ENCODE measurements at places on chromosomes 6 and 20.

DNA sequence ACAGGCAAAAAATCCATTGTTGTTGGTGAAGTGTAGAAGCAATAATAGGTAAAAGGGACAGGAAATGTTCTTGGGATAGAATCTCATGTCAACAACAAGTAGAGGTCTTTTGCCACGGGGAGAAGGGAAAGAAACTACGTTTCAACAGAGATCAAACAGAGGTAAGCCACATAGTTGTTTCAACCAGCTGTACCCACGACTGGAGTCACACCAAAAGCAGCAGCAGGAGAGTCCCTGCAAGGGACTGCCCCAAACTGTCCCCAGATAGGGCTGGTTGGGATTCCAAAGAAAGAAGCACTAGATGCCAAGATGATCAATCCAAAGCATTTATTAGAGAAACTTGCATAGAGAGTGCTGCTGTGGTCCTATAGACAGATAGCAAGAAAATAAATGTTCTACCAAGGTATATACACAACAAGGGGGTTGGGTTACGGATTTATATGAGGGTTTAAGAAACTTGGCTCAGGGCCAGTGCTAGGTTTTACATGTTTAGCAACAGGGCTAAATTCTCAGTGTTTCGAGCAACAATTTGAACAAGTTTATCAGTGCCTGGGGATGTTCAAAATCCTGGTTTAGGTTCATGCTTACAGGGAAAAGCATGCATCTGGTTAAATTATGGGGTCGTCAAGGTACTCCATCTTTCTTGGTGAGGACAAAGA lies 466.5 kb downstream of the MMUT start:
- DNase-seq, result no peak

DNA sequence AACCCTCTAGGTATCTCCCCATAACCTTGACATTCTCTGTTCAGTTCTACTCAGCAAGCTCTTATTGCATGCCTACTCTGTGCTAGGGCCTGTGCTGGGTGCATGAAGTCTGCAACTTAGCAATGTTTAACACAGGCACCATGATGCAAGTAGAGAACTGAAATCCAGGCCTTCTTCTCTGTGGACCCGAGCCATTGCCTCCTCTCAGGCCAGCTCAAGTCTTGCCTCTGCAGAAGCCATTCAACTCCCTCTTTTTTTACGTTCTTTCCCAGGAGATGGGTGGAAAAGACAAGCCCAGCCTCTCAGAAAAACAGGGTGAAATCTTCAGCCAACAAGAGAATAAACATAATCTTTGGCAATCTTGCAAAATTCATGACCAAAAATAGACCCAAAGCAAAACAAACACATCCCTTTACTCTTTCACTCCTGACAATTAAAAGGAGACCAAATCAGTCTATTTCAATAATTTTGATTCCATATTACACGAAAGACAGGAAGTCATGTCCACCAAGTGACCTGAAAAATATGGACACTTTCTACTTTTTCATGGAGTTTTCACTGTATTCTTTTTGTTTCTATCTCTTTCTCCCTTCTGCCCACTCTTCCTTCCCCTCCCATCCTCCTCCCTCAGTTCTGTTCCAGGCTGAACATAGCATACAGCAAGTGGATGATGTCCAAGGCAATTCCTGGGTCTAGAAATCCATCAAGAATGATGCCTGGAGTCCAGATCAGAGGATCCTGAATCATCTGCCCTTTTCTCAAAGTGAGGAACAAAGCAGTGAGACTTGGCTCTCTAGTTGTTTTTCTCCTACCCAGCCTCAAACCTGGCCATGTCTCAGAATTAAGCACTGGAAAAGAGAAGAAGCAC lies 45.4 kb upstream of the MOCS1 start:
- no peak for DNase-seq

DNA sequence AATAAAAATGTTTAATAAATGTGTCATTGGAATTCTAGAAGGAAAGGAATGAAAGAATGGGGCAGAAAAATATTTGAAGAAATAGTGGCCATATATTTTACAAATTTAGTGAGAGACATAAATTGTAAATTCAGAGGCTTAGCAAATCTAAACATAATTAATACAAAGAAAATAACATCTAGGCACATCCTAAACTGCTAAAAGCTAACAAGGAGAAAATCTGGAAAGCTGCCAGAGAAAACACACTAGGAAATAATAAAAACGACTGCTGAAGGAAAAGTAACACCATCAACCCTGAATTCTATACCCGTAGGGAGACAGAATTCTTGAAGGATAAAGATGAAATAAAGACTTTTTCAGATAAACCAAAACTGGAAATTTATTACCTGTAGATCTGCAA lies 23.8 kb downstream of the CYB5R4 start:
- no peak for DNase-seq

- no peak for DNase-seq
Measured at GRCh38 chr6:16122197-16122596, 6.7 kb upstream of the MYLIP start.

DNA sequence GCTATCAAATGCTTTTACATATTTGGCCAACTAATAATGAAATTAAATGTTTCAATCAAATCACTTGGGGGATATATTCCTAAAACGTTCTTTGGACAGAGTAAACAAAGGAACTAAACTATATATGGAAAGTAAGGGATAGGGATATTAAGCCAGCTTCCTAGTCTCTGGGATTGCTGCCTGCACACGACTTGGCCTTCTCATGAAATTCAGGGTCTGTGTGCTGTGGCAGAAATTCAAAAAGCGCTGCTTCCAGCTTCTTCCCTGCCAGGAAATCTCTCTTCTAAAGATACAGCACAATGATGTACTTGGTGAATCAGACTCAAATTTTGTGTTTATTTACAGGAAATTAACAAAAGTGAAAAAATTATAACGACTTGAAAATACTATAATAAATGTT lies 206.3 kb upstream of the RAB32 start:
- DNase-seq, result no peak

GRCh38 chr20:57592263-57593092 lies 27.7 kb downstream of the ZBP1 start:
- no peak for DNase-seq

- no peak for DNase-seq
Measured at GRCh38 chr20:50409495-50409894, 100.7 kb upstream of the PTPN1 start.

- no peak for DNase-seq
Measured at GRCh38 chr20:20666359-20666758, 46.1 kb downstream of the RALGAPA2 start.

- DNase-seq, result no peak
Measured at GRCh38 chr6:7292596-7293255, 20.3 kb downstream of the SSR1 start.

DNA sequence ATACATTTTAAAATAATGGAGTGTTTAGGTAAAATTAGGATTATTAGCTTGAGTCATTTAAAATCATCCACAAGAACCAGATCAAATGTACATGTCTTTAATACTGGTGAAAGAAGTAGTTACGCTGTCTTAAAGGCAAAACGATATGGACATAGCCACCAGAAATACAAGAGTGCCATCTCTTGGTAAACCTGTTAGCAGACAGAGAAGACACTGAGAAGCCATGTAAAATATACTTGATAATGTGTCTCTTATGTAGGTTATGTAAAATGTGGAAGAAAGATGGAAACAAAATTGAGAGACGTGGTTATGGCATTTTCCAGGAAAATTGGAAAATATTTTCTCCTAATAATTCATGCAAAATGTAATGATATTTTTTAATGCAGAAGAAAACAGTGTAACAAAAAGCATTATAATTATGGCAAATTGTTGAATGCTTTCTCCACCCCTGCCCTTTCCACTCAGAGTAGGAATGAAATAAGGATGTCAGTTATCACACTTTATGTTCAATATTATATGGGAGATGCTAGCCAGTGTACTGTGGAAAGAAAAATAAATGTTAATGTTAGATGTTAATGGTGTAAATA lies 12.2 kb upstream of the SLC17A2 start:
- DNase-seq, result no peak

- DNase-seq, result no peak
Measured at GRCh38 chr6:30814146-30815040, 69.9 kb upstream of the DDR1 start.

DNA sequence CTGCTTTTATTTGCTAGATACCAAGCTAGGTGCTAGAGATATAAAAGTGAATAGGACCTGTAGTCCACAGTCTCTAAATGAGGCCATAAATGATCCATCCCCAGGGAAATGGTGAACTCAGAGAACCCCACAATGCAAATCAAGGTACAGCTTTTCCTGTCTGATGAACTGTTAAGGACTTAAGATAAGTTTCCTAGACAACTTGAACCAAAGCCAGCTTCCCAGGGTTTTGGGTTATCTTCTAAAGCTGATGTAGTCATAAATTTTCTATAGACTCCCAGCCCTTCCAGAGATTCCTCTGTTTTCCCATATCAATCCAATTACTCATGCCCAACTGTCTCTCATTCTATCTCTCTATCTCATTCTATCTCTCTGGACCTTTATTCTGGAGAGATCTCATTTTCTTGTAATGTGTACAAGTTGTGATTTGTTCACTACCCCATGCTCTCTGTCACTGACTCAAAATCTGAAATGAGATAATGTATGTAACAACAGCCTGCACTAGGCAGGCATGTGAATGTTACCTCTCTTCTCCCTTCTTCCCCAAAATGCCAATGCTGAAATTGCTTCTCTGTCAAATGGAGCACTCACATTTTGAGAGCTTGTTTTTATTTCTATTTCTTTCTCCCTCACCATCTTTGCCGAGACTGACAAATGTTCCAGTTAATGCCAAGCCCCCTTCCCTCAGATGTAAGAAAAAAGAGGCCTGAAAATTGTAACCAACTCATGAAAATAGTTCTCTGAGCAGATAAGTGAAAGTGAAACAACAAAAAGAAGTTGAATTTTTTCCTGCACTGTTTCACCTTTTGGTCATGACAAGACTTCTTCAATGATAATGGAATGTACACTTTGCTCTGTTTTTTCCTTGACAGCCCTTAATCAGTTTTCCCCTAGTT lies 279.9 kb downstream of the SLC35F1 start:
- no peak for DNase-seq

GRCh38 chr6:33967265-33967767 lies 163.5 kb upstream of the MLN start:
- DNase-seq, result no peak

DNA sequence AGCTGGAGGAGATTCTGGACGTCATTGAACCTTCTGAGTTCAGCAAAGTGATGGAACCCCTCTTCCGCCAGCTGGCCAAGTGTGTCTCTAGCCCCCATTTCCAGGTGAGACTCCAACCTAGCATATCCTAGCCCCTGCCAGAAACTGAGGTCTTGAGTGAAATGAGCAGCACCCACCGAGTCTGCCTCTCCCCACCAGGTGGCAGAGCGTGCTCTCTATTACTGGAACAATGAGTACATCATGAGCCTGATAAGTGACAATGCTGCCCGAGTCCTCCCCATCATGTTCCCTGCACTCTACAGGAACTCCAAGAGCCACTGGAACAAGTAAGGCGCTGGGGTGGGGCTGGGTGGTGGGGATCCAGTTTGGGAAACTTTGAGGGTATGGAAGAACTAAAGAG lies 4.6 kb downstream of the MEA1 start:
- no peak for DNase-seq

DNA sequence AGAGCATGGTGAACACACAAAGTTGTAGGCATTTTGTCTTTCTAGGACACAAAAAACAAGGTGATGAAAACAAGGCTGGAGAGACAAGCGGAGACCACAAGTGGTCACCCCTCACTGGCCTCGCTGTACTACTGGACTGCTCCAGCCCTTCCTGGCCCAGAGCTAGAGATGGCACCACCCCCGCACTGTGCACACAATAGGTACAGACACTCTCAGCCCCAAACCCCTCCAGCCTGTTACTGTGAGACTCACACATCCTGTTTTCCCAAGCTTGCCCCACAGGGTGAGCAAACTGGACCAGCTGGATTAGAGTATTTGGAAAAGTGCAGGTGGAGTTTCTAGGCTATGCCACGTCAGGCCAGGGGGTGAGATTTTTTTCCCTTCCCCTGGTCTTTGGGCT lies 8.4 kb upstream of the ZSWIM1 start:
- DNase-seq, result no peak

DNA sequence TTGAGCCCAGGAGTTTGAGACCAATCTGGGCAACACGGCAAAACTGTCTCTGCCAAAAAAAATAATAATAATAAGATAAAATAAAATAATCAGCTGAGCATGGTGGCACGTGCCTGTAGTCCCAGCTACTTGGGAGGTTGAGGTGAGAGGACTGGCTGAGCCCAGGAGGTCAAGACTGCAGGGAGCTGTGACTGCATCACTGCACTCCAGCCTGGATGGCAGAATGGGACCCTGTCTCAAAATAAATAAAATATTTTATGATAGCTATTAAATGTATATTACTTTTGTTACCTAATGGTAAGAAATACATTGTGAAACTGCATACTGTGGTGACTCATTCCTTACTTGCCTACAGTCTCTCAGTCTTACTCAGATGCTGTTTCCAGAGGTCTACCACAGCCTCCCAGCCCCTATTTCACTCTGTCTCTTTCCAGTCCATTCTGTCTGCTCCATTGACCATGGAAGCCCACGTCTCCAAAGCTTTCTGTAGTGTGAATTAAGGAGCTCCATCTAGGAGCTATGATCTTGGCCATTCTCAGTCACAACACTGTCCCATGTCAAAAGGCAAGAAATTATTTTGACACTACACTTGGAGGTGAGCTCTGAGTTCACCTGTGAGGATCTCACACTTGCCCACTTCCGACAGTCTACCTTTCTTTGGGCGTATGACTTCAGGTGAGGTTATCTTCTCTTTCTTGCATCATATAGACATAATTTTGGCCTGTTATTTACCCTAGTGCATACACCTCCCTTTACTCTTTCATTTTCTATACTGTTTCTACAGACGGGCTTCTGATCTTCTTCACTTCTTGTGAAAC lies 22.4 kb upstream of the SNX9 start:
- DNase-seq, result no peak

DNA sequence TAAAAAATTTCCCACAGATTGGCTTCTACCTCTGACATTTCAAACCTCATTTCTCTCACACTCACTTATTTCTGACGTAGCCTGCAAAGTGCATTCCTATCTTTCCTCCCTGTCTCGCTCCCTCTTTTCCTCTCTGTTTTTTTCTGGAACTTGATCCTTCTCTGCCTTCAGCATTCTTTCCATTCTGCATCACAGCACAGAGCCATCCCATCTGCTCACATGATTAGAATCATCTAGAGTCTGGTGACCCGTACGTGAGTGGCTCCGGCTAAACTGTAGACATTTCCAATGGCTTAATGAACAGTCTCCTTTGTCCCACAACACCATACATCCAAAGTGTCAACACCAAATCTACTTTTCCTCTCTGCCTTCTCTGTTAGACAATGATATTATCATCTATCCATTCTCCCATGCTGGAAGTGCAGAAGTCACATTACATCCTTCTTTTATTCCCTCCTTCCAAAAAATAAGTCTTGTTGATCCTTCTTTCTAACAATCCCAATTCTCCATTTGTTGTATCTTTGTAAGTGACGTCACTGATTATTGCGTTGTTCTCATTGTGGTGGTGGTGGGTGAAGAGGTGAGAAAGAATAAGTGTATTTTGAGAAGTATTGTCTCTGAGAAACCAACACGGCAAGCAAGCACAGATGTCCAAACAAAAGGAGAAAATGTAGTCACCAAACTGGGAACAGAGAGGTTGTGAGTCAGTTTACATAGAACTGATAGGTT lies 41.6 kb downstream of the OPRM1 start:
- no peak for DNase-seq

DNA sequence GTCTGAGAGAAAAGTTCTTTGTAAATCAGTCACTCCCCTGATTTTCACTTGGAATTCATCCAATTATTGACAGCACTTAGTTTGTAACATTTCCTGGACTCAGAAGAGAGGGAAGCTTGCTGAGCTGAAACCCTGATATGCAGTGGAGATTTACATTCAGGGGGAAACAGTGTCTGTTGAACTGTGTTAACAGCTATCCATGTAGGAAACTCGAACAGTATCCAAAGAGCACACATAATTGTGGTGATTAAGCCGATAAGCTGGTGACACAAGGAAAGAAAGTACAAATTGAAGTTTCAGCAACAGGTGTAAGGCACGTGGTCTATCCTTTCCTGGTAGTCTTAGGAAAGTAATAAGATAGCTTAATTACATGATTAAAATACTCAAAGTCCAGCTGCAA lies 78.1 kb upstream of the FLRT3 start:
- no peak for DNase-seq

Measured in H1 (cell line).